ENCODE measurements at places on chromosomes 16 and 17. TPM values are rescaled to one million over a fixed set of nuclear protein-coding genes. Genes with fewer than 3 reads are reported as not detected.

Gene SHBG
- 15.0 TPM for total RNA-seq

Gene AGRP
- total RNA-seq: not detected

Gene SLFN11
- total RNA-seq: 5.3 TPM

Gene HASPIN
- 0.09 TPM for total RNA-seq

Gene CSF3
- 0.31 TPM for total RNA-seq
